ENCODE measurements at places on chromosomes 2 and 18.

GRCh38 chr2:100437751-100438150 is 20.3 kb upstream of the CHST10 start:
- no peak for DNase-seq

- DNase-seq, result peak; percentile 72
Measured at GRCh38 chr2:121095257-121096080, 189.5 kb downstream of the TFCP2L1 start.

- DNase-seq, result no peak
Measured at GRCh38 chr2:9753276-9753600, 90.0 kb upstream of the TAF1B start.

DNA sequence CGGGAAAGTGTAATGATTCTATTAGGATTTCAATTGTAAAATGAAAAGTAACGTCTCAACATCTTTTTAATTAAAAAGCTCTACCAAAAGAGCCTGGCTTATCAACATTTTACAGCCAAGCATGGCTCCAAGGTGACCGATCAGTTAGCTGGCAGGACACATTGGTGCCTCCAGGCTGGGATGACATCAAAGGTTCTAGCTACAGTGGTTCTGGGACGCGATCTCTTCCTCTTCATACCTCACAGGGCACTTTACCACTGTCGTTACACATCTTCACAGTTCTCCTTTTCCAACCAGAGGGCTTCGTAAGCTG is 693 bp downstream of the ORC2 start:
- no peak for DNase-seq

DNA sequence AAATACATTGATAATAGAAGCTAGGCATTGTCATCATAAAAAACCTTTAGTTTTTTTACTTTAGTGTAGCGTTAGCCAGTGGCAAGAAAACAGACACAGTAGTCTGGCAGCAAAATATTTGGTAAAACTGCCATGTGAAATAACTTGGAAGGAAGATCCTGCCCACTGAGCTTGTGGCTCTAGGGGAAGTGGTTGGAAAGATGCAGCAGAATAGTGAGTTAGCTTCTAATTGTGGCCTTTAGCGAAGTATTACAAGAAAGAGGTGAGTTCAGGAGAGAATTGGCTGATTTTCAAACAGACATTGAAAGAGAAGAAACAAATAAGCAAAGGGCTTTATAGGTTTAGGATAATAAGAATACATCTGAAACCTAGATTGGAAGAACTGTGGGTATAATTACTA is 1887.8 kb upstream of the CELF4 start:
- no peak for DNase-seq

DNA sequence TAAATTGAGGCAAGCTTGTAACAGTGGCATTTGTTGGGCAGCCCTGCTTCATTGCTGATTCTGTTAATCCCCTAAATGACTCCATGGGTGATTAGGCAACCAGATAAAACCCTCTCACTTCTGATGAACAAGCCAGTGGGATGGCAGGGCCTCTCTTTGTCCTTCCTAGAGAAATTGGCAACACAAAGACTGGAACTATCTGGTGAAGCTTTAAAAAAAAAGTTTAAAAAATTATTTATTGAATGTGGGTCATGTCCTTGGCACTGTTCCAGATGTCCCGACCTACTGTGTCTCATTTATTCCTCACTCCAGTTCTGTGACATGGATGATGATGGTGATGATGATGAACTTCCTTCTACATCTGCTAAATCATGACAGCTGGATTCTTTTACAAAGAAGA is 30.8 kb downstream of the NRP2 start:
- DNase-seq, result no peak

GRCh38 chr2:195520671-195521155 is 136.3 kb upstream of the SLC39A10 start:
- no peak for DNase-seq

DNA sequence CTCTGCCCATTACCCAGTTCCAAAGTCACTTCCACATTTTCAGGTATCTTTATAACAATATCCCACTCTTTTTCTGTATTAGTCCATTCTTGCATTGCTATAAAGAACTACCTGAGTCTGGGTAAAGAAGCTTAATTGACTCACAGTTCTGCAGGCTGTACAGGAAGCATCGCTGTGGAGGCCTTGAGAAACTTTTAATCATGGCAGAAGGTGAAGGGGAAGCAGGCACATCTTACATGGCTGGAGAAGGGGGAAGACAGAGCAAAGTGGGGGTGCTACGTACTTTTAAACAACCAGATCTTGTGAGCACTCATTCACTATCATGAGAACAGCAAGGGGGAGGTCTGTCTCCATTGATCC is 85.4 kb upstream of the MAP4K3 start:
- DNase-seq, result no peak

- no peak for DNase-seq
Measured at GRCh38 chr2:171318463-171318934, 115.3 kb downstream of the METTL8 start.

GRCh38 chr2:157470321-157470720 is 26.4 kb upstream of the CYTIP start:
- DNase-seq, result no peak

- DNase-seq, result no peak
Measured at GRCh38 chr2:6973895-6974545, 56.8 kb downstream of the RNF144A start.

- no peak for DNase-seq
Measured at GRCh38 chr18:79377187-79377891, 18.4 kb upstream of the NFATC1 start.

GRCh38 chr2:40105593-40105992 is 326.5 kb upstream of the THUMPD2 start:
- no peak for DNase-seq

GRCh38 chr2:116988303-116988702 is 826.2 kb upstream of the DDX18 start:
- no peak for DNase-seq
